D341Med (cell line): ENCODE measurements at places on chromosomes 4 and X.

- DNase-seq: no peak
Measured at GRCh38 chr4:177483271-177483670, 41.0 kb upstream of the AGA start.

- no peak for DNase-seq
Measured at GRCh38 chrX:40720792-40721191, 14.6 kb downstream of the MED14 start.

DNA sequence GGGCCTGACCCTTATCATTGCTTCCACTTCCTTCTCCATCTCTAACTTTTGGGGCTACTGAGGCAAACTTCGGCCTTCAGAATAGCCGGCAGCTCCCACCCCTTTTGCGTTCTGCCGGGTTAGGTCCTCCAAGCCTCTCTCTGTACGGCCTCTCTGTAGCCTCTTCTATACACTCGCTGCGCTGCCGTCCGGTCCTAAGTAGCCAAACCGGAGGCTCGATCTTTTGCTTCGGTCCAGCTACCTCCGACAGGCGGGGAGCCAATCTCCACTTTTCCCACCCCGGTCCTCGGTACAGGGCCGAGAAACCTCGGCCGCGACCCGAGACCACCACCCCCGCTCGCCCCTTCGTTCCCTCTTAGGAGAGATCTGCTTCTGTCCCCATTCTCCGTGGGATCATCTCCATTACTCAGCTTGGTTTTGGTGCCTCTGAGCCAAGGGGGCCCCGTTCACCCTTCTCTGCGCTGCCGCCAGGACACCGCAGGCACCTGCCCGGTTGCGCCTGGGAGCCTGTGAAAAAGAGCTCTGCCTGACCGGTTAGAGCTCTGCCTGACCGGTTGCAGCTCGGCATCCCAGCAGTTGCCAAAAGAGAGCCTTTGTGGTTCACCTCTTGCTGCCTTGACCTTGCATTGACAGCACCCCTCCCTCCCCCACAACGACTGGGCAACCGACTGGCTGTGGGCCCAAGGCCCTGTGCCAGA, 1.0 kb upstream of the HTR2C start:
- DNase-seq: peak; percentile 3

- no peak for DNase-seq
Measured at GRCh38 chr4:119598521-119598920, 30.1 kb downstream of the PDE5A start.

DNA sequence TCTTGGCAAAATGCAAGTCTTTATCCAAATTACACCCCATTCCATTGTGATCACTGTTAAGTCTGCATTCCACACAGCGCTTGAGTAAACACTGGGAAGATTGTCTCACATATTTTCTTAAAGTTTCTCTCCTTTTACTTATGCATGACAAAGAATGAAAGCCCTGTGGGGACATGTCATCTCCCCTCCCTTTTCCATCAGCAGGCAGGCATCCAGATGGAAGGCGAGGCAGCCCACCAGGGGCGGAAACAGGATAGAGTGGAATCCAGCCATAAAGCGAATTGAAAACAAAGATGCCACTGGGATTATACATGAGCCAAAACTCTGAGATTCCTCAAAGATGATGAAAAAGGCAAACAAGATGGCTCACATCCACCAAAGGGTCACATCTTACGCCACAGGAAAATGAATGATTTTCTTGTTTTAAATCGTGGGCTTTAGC, 78.2 kb downstream of the AFAP1 start:
- DNase-seq: no peak

DNA sequence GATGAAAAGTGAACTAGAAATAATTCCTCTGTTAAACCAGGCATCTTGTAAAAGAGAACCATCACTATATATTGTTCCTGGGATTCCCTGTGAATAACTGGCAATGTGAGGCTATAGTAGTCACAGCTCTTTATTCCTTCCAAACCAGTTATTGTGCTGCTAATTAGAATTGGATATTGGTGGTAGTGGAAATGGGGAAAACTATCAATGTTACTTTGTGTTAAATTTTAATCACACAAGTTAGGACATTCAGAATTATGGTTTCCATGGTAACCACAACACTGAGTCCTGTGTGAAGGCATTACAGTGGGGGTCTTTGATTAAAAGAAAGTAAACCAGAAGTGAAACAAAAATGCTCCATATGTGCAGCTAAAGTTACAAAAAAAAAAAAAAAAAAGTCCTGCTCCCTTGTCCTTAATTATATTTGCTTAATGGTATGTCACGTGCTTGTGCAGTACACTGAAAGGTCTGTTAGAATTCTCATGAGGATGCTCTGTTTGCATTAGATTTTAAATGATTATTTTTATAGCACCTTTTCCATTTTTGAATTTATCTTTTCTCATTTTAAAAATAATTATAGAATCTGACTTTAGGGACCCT, 200.4 kb downstream of the ADGRL3 start:
- DNase-seq: no peak

DNA sequence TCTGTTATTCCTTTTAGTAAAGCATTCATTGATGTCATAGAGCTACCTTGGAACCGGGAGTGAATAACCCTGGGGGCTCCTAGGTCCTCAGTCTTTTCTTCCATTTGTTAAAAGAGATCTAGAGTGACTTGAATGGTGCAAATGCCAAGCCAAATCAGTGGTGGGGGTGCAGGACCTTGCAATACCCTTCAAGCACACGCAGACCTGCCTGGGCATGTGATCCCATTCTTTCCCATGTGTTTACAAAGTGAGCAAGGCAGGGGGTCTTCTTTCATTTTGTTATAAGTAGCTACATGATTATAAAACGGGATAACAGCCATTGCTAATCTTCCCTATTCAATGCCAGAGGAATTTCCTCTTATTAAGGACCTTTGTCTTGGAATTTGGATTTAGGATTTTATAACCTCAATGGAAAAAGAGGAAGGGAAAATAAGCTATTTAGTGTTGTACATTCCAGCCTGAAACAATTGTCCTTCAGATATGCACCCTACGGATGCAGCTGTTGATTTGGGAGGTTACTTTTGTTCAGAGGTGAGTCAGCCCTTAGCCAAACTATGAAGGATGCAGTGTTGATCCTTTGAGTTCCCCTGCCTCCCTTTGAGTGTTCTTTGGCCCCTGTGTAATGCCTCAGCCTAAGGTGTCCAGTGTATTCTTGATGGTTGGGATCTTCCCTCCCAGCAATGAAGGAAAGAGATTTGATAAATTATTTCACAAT, 623.8 kb upstream of the HTR2C start:
- no peak for DNase-seq
